Foreskin fibroblast (primary cell): ENCODE measurements at places on chromosomes 11 and 22.

GRCh38 chr11:10388574-10388973 lies 66.5 kb upstream of the AMPD3 start:
- DNase-seq = no peak

DNA sequence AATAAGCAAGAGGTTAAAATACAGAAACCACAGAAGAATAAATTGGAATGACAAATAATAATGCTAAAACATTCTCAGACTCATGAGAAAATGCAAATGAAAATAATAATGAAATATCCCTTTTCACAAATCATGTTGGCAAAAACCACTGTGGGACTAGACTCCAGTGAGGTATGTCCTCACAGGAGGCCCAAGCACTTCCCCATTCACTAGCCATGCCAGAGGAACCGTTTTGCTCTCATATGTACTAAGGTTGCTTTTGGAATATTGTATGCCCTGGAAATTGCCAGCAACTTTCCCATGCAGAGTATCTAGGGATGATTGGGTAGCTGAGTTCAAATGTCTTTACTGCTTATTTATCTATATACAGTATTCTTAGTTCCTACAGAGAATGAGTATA lies 106.2 kb upstream of the CHORDC1 start:
- no peak for DNase-seq

DNA sequence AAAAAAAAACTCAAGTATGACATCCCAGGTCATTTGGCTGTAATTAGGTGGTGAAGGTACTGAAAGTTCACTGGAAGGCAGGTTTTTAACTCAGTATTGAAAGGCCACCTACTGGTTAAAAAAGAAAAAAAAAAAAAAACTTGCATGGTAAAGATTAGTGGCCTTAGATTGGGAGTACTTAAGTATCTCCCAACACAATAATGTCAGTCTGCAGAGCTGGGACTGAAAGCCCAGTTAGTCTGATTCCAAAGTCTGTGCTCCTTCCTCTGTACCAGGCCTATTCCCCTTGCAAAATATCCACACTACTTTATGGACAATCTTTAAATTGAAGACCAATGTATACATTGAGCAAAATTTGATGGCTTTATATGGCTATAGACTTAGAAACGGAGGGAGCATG lies 85.5 kb downstream of the NOX4 start:
- peak; percentile 28 for DNase-seq

- DNase-seq = no peak
Observed at GRCh38 chr22:31128156-31128555, 5.4 kb downstream of the INPP5J start.

DNA sequence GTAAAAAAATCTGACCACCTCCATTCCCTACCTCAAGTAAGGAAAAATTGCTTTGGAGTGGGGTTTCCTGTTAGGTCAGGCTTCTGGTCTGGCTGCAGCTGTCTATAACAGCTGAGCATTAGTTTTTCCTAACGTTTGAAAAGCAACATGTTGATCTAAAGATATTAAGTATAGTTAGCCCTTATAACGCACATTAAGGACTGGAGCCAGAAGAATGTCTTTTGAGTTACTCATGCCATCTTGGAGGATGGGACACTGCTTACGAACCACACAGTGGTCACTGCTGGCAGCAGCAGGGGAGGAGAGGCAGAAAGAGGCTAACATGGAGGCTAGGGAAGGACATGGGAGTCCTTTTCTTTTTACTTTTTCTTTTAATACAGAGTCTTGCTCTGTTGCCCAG lies 44.1 kb upstream of the GDPD4 start:
- DNase-seq = peak; percentile 17

GRCh38 chr22:32476281-32477195 lies 1.9 kb downstream of the FBXO7 start:
- DNase-seq = no peak

- DNase-seq = peak; percentile 74
Observed at GRCh38 chr11:2772544-2773031, 72.8 kb upstream of the KCNQ1OT1 start.

DNA sequence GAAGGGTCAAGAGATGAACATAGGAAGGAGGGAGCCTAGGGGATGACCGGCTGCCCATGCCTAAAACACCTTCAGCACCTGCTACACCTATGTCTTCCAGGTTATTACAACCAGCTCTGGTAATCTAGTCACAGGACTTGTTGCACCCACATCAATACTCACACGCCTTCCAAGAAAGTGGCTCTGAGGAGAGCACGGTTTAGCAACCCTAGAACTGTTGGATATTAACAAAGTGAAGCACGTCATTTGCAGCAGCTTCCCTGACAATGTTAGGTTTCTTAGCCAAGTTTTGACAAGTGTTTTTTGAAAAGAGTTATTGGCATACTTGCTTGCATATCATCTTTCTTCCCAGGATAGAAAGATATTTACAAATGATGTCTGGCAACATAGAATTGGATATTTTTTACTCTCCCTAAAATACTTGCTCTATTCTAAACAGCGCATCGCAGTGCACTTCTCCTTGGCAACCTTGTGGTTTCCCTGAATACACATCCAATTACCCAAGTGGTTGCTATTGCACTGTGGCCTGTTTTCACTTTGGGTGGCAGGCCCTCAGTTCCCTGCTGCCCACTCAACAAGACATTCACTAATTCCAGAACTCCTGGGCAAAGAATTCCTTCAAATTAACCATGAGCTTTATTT lies 94.3 kb upstream of the ARHGAP42 start:
- DNase-seq = no peak

- no peak for DNase-seq
Observed at GRCh38 chr22:37232140-37232998, 11.7 kb downstream of the RAC2 start.

DNA sequence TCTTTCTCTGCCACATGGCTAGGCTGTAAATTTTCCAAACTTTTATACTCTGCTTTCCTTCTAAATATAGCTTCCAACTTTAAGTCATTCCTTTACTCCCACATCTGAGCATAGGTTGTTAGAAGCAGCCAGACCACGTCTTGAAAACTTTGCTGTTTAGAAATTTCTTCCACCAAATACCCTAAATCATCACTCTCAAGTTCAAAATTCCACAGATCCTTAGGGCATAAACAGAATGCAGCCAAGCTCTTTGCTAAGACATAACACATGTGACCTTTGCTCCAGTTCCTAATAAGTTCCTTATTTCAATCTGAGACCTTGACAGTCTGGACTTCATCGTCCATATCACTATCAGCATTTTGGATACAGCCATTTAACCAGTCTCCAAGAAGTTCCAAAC lies 749.9 kb downstream of the METTL15 start:
- DNase-seq = peak; percentile 43

GRCh38 chr11:124842305-124842704 lies 22.9 kb upstream of the ROBO3 start:
- no peak for DNase-seq

GRCh38 chr11:103420593-103420992 lies 311.4 kb downstream of the DYNC2H1 start:
- DNase-seq = peak; percentile 67

DNA sequence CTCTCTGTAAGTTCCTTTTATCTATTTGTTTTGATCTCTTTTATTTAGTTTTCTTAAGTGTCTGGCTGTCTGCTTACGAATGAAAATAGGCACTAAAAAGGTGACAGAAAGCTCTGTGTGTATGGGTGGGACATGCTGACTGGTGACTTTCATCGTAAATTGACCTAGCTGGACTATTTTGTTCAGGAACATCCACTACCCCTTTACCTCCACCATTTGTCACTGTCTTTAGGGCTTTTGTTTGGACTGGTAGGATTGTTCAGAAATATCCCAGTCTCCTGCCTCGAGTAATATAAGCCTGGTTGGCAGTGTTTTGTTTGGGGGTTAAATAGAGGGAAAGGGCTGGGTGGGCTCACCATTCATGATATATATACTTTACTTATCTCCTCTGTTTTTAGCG lies 20.9 kb downstream of the EMSY start:
- no peak for DNase-seq

GRCh38 chr11:129208863-129209262 lies 16.7 kb upstream of the ARHGAP32 start:
- DNase-seq = no peak

DNA sequence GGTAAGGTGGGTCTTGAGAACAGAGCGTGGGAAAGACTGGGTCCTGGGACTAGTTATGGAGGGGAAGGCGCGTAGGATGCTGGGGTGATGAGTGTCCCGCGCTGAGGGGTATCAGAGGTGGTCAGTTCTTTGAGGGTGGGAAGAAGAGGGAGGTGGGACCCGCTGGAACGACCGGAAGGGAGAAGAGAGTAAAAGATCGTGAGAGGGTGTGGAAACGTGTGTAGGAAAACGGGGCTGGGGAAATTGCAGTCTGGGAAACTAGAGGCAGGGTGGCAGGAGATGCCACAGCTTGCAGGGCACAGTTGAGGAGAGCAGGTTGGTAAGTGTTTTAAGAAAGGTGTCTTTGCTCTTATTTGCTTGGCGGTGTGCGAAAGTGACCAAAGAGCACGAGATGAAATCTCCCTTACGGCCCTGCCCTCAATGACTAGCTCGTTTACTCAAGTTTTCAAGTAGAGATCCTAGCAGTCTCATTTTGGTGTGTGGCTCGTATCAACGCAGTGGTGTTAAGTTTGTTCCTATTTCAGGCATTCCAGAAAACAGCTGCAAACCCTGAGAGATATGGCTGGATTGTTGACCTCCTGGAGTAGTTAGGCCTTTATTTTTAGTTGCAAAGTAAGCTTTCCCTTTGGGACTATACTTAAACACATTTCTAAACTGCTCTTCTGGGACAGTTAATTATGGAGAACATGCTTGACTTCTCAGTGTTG lies 615 bp downstream of the STT3A start:
- DNase-seq = peak; percentile 20

DNA sequence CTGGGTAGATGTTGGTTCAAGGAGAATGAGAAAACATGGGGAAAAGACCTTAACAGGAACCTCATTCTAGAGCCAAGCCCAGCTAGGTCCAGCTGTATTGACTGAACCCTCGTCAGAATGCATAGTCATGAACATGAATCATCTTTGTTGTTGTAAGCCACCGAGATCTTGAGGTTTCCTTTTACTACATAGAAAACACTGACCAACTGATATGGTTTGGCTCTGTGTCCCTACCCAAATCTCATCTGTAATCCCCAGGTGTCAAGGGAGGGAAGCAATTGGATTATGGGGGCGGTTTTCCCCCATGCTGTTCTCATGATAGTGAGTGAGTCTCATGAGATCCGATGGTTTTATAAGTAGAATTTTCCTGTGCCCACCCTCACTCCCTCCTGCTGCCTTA lies 19.4 kb upstream of the PHOX2A start:
- DNase-seq = peak; percentile 75

- DNase-seq = no peak
Observed at GRCh38 chr11:134480136-134480712, 68.2 kb upstream of the B3GAT1 start.

DNA sequence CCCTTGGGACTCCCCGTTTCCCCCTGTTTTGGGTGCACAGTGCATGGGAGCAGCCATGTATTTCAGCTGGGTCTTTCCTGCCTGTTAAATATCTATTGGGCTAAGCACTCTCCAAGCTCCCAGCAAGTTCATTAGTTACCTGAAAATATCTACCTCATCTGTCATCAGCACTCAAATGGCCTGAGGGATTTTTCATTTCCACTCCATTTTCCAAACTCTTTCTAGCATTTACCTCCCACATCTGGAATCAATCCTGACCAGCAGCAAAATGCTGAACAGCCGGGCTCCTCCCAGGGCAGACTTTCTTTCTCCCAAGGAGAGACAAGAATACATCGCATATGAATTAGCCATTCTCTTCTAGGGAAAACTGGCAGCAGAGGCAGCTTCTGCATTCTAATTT lies 273.5 kb upstream of the MPPED2 start:
- DNase-seq = no peak

DNA sequence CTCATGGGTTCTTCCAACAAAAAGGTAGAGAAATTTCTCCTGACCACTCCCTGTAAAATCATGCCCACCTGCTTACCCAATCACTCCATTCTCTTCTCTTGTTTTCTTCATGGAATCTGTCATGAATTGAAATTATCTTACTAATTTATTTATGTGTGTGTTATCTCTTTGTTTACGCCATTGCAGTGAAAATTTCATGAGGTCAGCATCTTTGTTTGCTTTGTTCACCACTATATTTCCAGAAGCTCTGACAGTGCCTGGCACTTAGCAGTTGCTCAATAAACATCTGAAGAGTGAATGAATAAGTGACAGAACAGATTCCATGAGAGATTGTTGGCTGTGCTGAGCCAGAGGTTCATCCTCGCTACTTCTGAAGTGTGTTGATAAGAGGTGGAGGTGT lies 329.5 kb downstream of the NXPE2 start:
- DNase-seq = no peak

DNA sequence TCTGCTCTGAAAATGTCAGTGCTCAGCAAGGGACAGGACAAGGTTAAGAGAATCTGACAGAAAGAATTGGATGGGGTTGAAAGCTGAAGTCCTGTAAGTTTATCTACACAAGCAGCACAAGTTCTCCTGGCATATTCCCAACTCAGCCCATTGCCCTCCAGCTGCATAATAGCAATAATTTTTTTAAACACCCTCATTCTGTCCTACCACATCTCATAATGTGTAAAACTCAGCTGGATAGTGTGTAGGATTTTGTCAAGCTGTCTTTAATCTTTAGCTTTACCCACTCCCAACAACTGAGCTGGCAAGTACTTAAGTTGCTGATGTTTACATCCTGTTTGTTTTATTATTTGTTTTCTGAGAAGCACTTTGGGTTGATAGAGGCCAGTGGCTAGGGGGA lies 158.9 kb downstream of the CADM1 start:
- no peak for DNase-seq

GRCh38 chr11:90326647-90327046 lies 103.8 kb upstream of the CHORDC1 start:
- DNase-seq = no peak

DNA sequence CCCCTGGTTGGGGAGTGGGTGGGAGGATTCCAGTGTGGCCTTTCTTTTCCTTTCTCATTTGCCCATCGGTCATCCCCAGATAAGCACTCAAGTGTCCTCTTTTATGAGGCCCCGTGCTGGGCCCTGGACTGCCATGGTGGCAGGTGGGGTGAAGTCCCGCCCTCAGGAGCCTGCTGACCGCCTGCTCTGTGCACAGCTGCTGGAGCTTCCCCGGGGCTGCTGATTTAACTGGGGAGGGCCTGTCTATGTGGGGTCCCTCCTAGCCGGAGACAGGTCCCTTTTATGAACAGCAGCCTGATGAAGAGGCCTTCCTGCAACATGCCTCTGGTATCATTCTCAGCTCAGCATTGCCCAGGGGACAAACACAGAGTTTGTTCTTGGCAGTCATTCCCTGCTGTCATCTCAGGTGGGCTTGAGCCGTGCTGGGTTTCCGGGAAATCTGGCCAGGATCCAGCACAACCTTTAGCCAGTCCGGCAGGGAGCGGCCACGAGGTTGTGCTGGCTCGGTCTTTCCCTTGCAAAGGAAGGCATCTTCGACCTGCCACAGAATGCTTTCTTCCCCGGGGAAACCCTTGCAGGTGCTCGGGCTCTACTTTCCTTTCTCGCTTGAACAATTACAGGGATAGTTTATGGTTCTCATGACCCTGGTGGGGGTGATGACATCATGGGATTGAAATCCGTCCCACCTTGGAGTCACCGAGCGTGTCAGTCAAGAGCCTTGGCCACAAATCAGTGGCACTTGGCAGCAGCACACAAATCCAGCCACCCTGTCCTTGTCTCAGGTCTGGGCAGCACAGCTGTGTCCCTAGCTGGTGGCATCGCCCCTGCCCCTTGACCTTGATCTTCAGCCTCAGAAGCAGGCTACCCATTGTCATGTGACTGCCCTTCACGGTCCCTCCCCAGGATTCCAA lies 20.1 kb downstream of the ST14 start:
- DNase-seq = no peak

- no peak for DNase-seq
Observed at GRCh38 chr11:81420668-81421250, 1312.9 kb downstream of the FAM181B start.
